NCI-H2081 treated with DMSO at 0.1 percent for 48 hours (cell line): ENCODE measurements at places on chromosomes 1 and 21.
A peak's percentile ranks its signal among the peaks of the same experiment; 100 is the strongest.

- DNase-seq, result no peak
Measured at GRCh38 chr1:9233241-9233941, 1.2 kb upstream of the H6PD start.

DNA sequence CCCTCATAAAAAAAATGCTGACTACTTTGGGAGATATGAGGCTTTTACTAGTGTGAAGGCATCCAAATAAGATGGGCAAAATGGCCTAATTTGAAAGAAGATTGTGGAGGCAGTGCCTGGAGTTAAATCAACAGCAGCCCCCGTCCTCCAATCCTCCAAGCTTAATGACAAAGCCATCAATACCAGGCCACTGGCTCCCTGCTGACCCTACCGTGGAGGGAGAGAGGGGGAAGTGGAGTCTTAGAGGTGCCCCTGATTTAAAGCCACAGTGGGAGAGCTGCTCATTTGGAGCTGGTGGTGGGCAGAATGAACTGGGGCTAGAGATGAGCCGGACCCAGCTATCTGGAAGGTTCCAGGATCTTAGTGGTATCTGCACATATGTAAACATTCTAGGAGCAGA lies 24.3 kb upstream of the KNCN start:
- DNase-seq, result no peak

- DNase-seq, result no peak
Measured at GRCh38 chr1:59180735-59181134, 116.2 kb upstream of the FGGY start.

- DNase-seq, result no peak
Measured at GRCh38 chr1:28118640-28119307, 30.4 kb upstream of the EYA3 start.

DNA sequence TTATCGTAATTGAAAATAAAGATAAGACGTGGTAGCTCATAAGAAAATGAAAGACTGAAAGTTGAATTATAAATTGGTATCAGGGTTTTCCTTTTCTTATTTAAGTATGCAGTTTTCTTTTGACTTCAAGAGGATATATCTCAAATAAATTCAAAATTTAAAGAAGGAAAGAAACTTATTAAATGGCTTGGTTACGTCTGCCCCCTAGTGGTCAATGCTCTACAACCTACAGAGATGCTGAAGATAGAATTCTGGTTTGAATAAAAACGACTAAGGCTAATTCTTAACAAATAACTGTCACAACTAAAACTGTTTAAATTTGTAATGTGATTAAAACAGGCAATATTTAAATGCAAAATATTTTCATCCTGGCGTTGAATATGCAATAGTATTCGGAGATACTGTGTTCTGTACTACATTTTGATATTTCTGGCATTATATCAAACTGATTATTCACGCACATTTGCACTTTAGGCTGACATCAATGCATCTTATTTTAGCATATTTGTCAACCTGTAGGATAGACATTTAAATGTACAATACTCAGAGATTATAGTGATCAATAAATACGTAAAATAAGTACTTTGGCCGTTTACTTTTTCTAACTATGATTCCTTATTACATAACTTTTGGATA lies 26.8 kb downstream of the IFI44 start:
- peak; percentile 3 for DNase-seq

GRCh38 chr1:56533197-56533596 lies 46.2 kb downstream of the PLPP3 start:
- DNase-seq, result no peak

DNA sequence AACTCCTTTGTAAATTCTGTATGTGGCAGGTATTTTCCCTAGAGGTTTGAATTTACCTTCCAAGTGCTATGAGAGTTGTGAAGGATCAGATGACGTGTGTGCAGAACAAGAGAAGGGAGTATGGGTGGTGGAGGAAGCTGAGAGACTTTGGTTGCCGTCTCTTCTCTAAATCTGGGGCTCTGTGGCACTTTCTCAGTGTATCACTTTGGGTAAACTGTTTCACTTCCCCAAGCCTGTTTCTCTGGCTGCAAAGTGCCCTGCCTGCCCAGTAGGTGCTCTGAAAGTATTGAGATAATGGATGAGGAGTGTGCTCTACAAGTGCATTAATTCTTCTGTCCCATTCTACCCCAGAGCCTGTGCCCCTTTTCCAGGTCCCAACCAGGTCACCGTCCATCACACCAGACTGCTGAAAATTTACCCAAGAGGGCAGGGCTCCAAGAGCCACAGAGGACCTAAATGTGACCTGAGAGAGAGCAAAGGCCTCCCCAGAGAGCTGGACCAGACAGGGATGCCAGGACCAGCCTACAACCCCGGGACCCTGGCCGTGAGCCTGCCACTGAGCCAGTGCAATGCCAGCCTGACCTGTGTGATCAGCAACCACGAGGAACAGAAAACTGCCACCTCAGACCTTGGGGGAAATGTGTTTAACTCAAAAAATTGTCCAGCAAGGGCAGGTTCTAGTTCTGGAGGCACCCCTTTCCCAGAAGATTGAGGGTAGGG lies 131.6 kb upstream of the ETV3 start:
- no peak for DNase-seq
